ENCODE measurements at places on chromosomes 11 and 22. TPM values are rescaled to one million over a fixed set of nuclear protein-coding genes. Genes with fewer than 3 reads are reported as not detected.
A peak's percentile ranks its signal among the peaks of the same experiment; 100 is the strongest.

TMEM45B gene
- 292 TPM for total RNA-seq

DNA sequence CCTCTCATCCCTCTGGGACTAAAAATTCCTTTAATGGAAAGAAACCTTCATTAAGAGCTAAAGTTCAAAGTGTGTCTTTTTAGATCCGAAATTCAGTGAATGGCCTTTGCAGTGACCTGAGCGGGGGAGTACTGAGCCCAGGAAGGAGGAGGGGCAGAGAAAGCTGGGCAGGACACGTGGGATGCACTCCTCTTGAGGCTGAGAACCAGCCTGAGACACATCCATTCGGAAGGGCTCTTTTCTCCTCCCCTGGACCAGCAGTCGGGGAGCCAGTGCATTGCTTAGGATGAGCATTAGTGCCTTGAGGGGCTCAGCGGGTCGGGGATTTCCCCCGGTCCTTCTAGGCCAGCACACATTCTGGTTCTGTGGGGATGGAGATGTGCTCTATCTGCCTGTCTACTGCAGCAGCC is 258.9 kb upstream of the B3GAT1 start:
- DNase-seq, result no peak

DNA sequence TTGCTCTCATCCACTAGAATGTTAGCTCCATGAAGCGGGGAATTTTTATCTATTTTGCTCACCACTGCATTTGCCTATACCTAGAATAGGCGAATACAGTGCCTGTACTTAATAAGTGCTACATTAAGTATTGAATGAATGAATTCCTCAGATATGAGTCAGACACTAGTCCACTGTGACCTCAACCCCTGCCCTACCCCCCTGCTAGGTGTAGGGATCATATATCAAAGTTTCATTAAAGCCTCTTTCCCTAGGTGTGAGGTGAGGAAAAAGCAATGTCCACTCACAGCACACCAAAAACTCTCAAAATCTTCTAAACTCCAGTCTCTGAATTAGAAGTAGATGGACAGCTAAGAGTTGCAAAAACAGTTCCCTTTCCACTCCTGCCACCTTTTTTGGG is 9.8 kb upstream of the PSMA1 start:
- DNase-seq, result no peak

DNA sequence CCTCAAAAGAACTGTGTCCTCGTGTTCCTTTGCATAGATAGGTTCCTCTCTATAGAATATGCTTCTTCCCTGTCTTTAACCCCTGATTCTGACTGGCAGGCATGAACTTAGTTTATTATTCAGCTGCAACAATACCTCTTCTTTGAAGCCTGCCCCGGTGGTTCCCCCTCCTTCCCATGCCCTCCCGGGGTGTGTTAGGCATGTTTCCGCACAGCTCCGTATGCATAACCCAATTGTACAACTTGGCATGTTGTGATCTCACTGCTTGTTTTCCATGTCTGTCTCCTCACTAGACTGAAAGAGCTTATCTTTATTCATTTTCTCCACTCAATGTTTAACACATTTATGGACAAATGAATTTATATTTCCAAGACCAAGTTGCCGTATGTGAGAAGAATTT is 72.6 kb downstream of the DEPDC5 start:
- DNase-seq, result no peak

RAG2 gene
- not detected for total RNA-seq

ANO3 gene
- not detected for total RNA-seq

DNA sequence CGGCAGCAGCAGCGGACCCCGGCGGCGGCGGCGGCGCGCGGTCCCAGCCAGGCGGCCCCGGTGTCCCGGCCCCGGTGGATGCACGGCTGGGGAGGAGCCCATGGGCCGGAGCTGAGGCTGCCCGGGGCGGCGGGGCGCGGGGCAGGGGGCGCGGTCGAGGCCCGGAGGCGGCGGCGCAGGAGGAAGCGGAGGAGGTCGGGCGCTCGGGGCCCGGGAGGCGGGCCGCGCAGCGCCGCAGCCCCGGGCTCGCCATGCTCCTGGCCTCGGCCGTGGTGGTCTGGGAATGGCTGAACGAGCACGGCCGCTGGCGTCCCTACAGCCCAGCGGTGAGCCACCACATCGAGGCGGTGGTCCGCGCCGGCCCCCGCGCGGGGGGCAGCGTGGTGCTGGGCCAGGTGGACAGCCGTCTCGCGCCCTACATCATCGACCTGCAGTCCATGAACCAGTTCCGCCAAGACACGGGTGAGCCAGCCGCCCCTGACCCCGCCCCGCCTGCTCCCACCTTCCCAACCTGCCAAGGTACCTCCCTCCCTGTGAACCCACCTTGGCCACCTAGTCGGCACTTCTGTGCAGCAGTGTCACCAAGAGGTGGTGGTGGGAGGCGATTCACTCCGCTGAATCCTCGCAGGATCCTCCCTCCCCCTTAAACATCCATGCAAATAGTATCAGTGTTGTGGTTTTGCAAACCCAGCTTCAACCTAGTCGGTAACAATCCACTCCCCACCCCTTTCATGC is 580 bp downstream of the DTX4 start:
- peak; percentile 71 for DNase-seq

GRCh38 chr22:47067321-47067890 is 305.0 kb downstream of the TBC1D22A start:
- peak; percentile 21 for DNase-seq

Data from Peyer's patch (tissue), 4 donors.